CD4-positive, alpha-beta T cell treated with Interleukin-1 beta for 1 hour (primary cell): ENCODE measurements at places on chromosomes 1 and 21.

GRCh38 chr21:45280178-45280821 is 7.4 kb downstream of the POFUT2 start:
- DNase-seq = no peak

DNA sequence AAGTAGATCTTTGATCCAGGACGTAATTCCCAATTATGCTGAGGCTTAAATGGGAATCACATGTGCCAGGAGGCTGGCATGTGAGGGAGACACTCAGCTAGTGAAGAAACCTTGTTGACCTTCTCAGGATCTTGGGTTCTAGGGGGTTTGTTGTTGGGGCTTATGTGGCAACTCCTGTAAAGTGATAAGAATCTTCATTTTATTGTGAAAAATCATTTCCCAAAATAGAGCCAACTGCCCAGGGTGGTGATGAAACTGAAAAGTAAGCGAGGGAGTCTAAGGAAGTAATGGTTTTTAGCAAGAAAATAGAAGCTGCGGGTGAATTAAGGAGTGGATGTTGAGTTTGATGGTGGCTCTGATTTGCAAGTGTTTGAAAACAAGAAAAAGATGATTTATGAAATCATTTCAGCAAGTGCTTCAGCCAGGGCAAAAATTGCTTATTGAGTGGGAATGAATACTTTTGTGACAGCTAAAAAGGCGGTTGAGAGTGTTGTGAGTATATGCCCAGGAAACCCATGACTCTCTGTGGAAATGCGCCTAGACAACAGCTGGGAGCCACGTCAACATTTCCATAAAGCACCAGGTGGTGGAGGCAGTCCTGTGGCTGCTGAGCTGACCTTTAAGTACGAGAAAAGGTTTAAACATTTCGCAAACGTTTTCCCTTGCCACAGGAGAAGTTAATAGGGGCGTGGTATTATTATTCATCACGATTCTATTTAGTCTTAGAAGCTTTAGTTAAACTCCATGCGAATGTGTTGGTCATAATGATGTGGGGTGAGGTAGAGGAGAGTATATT is 102.7 kb downstream of the HMGB4 start:
- no peak for DNase-seq

DNA sequence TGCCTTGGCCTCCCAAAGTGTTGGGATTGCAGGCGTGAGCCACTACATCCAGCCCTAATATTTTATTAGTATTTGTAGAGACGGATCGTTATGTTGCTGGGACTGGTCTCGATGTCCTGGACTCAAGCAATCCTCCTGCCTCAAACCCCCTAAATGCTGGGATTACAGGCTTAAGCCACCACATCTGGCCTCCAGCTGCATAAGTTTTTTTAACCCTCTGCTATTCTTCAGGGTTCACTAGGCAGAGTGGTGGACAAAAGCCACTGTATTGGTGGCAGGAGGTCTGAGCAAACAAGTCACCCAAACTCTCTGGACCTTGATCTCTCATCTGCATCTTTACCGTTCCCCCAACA is 10.1 kb upstream of the CLIC4 start:
- DNase-seq = no peak

- no peak for DNase-seq
Observed at GRCh38 chr1:224726441-224727182, 110.5 kb downstream of the CNIH3 start.

GRCh38 chr1:67674260-67675011 is 10.6 kb upstream of the GADD45A start:
- peak; percentile 34 for DNase-seq

DNA sequence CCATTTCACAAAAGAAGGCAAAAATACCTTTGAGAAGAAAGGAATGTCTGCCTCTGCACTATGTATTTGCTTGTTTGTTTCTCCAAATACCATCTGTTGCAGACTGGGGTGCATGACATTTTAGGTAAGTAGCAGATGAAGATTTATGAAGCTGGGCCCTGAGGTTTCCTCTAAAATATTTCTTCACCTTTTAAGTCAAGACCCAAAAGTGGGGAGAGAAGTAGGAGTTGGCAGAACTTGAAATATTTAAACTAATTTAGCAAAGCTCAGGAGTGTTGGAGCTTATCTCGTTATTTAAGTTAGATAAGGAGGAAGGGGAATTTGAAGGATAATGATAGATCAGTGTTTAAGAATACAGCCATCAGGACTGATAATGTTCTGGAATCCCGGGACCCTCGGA is 152.9 kb downstream of the DHRS3 start:
- no peak for DNase-seq

DNA sequence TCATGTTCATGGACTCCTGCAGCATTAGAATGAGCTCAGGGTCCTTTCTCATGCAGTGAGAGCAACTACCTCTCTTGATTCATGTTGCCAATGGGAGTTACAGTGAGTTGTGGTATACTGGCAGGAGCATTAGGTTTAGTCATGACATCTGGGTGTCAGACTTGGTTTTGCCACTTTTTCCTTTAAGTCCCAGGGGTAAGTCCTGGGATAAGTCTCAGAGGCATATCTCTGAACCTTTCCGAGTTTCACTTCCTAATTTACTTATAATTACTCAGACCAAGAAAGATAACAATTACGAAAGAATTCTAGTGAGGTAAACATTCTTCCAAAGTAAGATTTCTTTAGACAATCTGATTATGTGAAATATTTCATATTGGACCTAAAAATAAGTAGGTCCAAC is 606.0 kb downstream of the SMYD3 start:
- no peak for DNase-seq

GRCh38 chr1:183877053-183877720 is 72.3 kb downstream of the RGL1 start:
- no peak for DNase-seq

DNA sequence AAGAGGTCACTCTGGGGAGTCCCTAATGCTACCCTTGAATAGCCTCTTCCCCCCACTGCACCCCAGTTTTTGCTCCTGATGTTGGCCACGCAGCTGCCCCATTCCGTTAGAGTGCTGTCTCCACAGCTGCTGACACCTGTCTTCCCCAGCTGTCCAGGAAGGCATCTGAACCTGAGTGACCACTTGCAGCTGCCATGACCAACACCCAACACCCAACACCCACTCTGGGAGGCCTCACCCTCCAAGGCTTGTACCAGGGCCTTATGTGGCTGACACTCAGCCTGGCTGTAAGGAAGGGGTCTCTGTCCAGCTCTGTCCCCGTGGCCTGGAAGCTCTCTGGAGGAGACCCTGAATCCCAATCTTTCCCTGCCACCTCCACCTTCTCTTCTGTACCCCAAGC is 26.7 kb upstream of the LDLRAP1 start:
- no peak for DNase-seq

GRCh38 chr1:180530501-180530900 is 28.1 kb upstream of the ACBD6 start:
- no peak for DNase-seq

GRCh38 chr1:15114884-15115283 is 38.7 kb upstream of the TMEM51 start:
- no peak for DNase-seq

GRCh38 chr1:47705517-47706130 is 267.8 kb downstream of the FOXD2 start:
- no peak for DNase-seq

DNA sequence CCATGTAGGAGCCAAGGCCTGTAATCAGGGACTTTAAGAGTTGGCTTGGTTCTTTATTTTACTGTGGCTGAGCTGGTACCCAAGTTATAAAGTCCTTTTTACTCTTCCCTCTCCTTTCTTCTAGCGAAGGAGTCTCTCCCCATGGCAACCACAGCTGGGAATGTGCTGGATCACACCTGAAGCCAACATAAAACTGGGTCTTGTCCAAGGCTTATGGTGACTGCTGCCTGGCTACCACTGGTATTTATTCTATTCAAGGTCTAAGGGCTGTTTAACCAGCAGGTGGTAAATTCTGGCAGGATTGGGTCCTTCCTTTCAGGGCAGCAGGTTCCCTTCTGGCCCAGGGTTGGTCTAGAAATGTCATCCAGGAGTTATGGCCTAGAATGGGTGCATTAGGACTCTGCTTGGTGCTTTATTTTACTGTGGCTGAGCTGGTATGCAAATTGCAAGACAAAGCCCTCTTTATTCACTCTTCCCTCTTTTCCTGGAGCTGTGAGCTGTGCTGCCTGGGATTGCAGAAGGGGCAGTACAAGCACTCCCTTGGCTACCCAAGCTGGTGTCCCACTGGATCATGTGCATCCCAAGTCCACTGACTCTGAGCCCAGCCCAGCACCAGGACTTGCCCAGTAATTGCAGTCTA is 26.6 kb downstream of the SLC22A15 start:
- DNase-seq = no peak

- DNase-seq = no peak
Observed at GRCh38 chr21:20110368-20110767, 887.8 kb upstream of the NCAM2 start.
